Bronchial smooth muscle cell (primary cell): ENCODE measurements at places on chromosomes 12 and 14. TPM values are rescaled to one million over a fixed set of nuclear protein-coding genes. Genes with fewer than 3 reads are reported as not detected.

CLMN gene
- total RNA-seq: 0.16 and 0.17 TPM in 2 replicates

DBX2 gene
- total RNA-seq: 0.09 TPM in 1 of 2 replicates, not detected in the other

CDCA3 gene
- total RNA-seq: 1.2 and 3.0 TPM in 2 replicates

PRIMA1 gene
- not detected in 2 replicates for total RNA-seq

OAS2 gene
- 0.69 and 2.0 TPM in 2 replicates for total RNA-seq

CCDC38 gene
- under 0.01 TPM in 1 of 2 replicates, not detected in the other for total RNA-seq

GLT1D1 gene
- under 0.01 and 0.09 TPM in 2 replicates for total RNA-seq
